ENCODE measurements at places on chromosomes 5 and 9.

DNA sequence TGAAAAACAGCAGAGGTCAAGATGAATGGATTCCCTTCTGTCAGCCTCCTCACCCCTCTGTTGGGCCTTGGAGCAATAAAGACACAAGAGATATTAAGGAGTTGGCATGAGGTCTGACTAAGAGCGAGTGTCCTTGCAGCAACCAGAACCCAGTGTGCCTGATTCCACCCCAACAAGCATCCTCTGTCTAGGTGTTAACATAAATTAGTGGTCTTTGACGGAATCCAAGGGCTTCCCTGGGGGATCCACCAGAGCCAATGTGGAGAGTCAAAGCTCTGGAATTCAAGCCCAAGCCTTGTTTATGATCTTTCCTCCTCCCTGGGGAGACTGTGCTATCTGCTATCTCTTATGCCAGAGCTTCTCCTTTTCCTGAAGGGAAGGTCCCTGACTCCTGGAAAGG is 128.1 kb upstream of the SMIM23 start:
- DNase-seq, result no peak

DNA sequence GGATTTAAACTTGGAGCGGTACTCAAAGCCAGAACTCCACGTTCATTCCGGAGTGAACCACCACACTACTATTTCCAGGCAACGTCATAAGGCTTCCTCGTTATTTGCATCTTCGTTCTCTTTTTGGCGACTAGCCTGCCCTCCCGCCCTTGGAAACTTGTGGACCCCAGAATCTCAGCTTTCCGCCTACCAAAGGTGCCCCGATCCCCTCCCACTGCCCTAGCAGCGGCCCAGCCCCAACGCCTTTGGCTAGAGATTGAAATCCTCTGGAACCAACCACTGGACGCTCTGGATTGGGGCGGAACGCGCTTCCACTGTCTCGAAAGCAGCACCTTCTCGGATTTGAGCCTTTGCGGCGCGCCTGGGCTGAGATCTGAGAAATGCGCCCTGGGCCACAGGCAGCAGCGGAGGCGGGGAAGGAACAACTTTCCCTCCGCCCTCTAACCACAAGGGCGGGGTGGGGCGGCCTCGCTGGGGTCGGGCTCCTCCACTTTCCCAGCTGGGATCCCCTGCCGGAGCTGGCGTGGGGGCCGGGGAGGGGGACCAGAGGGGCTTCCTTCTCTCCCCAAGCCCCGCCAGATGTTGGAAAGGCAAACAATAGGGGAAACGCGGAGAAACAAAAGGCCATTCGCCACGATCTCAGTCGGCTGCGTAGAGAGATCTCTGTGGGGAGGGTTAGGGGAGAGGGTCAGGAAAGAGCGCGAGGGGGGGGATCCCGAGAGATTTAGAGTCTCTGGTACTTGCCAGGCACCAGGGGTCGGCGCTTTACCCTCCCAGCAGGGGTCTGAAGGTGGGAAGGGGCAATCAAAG is 1.3 kb downstream of the MOB3B start:
- peak; percentile 38 for DNase-seq

DNA sequence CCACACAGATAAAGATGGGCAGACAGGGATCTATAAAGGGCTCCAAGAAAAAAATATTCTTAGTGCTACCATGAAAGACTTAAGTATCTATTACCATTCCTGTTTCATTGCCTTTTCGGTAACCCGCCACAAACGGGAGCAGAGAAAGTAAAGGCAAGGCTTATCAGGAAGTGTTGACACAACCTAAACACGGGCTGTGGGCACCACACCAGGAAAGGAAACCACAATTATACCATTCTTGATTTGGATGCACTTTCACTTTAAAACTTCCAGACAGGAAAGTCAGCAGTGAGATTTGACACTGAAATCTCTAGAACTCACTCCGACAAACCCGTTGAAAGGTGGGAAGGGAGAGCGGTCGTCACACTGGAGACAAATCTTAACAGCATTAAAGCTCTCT is 6.5 kb downstream of the TLE1 start:
- DNase-seq, result no peak

DNA sequence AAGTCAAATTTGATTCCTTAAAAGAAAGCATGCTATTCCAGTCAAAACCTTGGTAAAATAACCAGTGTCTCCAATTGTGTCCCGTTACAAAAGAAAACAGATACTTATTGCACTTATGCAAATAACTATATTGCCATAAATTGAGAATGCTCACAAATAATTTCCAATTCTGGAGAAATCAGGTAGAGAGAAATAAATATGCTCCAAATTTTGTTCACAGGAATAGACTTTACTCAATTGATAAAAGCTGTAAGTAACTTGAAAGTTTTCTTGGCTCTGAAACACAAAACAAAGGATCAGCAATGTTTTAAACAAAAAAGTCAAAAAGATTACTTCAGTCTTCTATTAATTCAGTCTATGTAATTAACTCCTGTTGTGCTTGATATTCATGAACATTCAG is 7.8 kb upstream of the DTWD2 start:
- DNase-seq, result no peak

DNA sequence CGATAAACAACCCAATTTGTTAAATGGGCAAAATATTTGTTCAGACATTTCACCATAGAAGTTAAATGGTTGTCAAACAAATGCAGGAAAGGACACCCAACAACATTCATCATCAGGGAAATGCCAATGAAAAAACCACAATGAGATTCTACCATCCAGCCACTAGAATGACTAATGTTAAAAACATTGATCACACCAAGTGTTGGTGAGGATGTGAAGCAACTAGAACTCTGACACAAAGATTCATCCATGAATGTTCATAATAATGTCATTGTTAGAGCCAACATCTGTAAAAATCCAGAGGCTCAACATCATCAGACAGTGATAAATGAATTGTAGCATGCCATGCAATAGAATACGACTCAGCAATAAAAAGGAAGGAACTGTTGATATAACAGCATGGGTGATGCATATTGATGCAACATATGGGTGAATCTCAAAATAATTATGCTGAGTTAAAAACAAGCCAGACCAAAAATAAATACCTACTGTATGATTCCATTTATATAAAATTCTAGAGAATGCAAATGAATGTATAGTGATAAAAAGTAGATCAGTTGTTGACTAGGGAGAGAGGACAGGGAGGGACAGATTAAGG is 55.9 kb upstream of the UNC5A start:
- no peak for DNase-seq

GRCh38 chr5:99129768-99130501 is 201.1 kb upstream of the CHD1 start:
- no peak for DNase-seq

- no peak for DNase-seq
These were observed 133.0 kb downstream of the SMC2 start for GRCh38 chr9:104227108-104227507.

- DNase-seq, result no peak
These were observed 165.6 kb upstream of the FSTL4 start for GRCh38 chr5:133777951-133778350.

- no peak for DNase-seq
These were observed 416.5 kb upstream of the CCNH start for GRCh38 chr5:87829217-87829551.

DNA sequence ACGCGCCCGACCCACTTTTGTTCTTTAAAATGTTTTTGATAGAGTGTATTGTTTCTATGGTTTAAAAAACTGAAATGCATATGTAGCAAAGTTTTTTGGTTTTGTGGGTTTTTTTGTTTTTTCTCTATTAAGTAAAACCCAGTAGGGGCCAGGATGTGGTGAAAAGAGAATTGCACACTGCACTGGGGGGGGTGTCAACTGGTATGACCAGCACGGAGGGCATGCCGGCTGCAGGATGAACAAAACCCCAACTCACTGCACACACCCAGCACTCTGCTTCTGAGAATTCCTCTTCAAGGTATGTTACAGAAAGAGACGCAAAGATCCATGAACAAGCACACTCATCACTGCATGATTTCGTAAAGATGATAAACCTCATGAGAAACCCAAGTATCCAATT is 75.0 kb downstream of the STK10 start:
- DNase-seq, result no peak

DNA sequence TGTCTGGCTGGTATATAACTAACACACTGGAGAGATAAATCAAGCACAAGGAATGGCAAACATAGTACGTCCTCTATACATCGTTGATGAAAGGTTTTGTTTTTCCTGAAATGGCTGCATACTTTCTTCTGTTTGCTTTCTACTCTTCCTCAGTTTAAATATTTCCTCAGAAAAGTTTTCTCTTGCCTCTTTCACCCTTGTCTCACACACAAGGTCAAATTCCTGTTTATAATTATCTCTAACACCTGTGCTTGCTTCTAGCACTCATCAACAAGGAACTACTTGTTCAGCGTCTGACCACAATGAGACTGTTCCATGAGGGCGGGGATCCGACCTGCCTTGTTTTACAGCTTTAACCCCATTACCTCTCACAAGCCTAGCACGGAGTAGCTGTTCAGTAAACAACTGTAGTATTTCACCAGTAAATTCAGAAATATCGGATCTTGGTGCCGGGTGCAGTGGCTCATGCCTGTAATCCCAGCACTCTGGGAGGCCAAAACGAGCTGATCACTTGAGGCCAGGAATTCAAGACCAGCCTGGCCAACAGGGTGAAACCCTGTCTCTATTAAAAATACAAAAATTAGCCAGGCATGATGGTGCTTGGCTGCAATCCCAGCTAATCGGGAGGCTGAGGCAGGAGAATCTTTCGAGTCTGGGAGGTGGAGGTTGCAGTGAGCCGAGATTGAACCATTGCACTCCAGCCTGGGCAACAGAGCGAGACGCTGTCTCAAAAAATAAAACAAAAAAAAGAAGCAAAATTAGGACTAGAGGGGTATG is 37.0 kb downstream of the NR6A1 start:
- DNase-seq, result no peak

DNA sequence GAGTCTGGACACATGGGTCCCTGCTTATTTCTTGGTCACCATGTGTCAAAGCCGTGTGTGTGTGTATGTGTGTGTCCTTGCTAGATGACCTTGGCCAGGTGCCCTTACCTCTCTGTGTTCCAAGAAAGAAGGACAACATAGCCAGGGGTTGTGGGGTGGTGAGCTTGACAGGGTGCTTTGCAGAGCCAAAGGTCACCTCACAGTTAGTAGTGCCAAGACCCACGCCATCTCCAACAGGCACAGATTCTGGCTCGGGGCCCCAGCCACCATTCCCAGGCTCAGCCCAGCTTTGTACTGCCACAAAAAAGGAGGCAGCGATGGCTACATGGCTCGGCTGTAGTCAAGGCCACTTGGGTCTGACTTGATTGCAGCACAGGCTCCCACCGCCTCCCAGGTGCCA is 39.5 kb downstream of the CXXC5 start:
- DNase-seq, result no peak

GRCh38 chr9:9215050-9215449 is 1397.8 kb downstream of the PTPRD start:
- DNase-seq, result no peak

DNA sequence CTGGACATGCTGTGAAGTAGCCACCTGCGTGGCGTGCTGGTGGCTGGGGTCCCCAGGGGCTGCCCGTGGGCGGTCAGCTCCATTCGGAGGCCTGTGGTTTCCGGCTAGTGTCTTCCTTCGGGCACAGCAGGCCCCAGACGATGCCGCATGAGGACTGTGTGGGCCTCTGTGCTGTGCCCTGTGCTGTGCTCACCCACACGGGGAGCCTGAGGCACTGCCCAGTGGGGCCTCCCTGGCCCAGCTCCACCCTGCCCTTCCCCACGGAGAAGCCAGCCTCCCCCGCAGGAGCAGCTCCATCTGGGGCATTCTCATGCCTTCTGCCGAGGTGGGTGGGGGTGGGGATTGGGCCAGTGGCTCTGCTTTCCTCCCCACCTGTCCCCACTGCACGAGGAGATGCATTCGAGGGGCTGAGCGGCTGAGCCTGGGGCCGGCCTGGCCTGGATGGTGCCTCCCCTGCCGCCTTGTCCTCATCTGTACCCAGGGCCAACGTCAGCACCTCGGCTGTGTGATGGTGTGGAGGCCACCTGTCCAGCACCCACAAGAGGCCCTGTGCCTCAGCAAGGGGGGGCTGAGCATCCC is 24.2 kb downstream of the RXRA start:
- no peak for DNase-seq

- no peak for DNase-seq
These were observed 15.0 kb upstream of the RPS14 start for GRCh38 chr5:150464554-150465012.

DNA sequence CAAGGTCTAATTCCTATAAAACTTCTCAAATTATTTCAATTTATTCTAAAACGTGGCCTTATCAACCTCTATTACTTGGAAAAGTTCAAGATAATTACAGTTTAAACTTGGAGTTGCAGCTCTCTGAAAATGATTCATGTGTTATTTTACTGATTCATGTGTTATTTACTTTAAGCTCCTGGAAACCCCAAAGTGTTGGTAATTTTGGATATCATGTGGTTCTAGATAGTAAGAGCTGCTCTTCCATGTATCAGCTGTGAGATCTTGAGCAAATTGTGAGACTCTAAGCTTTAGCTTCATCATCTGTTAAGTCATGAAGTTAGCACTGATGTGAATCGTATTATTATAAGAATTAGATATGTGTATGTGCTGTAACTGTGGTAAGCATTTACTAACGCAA is 749.2 kb downstream of the TLE4 start:
- no peak for DNase-seq

- no peak for DNase-seq
These were observed 69.1 kb downstream of the OTULIN start for GRCh38 chr5:14733661-14734060.

DNA sequence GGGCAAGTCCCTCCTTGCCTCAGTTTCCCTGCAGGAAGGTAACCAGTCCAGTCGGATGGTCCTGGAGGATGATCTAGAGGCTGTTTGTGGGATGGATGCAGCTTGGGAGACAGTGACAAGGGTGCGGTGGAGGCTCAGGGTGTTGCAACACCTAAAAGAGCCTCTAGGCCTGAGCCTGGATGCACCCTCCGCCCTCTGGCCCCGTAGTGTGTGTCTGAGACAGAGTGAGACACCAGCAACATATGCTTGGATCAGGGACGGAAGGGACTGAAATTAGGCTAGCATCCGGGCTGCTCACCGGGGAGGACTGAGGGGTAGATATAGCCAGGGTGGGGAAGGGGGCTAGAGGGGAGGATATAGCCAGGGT is 1.1 kb downstream of the CRAT start:
- DNase-seq, result peak; percentile 60

- no peak for DNase-seq
These were observed 67.0 kb downstream of the ARHGAP26 start for GRCh38 chr5:142837081-142837725.

DNA sequence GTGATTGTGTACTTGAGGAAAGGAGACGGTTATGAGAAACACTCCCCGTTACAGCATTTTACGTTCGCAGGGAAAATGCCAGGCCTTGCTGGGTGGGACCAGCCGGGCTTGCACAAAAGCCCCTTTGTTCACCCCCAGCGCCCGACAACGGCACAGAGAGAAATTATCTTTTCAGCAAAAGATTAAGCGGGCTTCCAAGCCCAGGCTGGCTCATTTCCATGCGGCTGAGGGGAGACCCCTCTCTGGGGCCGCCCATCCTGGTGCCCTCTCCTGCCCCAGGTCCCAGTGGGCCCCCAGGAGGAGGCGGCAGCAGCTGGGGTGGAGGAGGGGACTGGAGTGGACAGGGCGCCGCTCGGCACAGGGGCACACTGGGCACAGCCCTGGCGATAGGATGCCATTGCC is 50.8 kb upstream of the NOTCH1 start:
- no peak for DNase-seq
